Calu3 (cell line): ENCODE measurements at places on chromosomes 7 and 10. TPM values are rescaled to one million over a fixed set of nuclear protein-coding genes. Genes with fewer than 3 reads are reported as not detected.

The GLI3 gene
- not detected in 2 replicates for total RNA-seq

The TNS3 gene
- 102 and 135 TPM in 2 replicates for total RNA-seq

The OR2A12 gene
- not detected in 2 replicates for total RNA-seq

GRCh38 chr7:132488634-132489302 is 87.5 kb downstream of the PLXNA4 start:
- H3K36me3 ChIP-seq: no peaks in the 10 kb centered on the region
- no peaks in the 10 kb centered on the region for H3K4me1 ChIP-seq
- peaks cover 79% of the 10 kb centered on the region for H3K27me3 ChIP-seq
- H3K4me3 ChIP-seq: no peak overlapping the region
- no peak for DNase-seq

DNA sequence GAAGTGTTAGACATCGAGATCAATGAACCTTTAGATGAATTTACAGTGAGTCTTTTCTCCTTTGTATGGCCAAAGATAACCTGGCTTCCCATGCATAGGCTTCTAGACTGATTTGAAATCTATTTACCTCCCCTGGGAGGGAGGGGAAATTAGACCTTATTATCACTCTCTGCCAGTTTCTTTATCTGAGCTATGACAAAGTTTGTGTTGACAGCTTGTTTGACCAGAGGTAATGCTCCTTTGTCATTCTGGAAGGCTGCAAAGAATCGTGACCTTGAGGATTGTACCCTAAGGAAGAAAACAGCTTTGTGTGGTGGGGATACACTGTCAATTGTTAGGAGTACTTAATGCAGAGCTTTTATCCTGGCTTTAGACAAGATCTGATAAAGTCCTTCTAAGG is 36.4 kb downstream of the RBM33 start:
- peaks cover 15% of the 10 kb centered on the region for H3K4me1 ChIP-seq
- no peaks in the 10 kb centered on the region for H3K27me3 ChIP-seq
- H3K27ac ChIP-seq: peak overlapping the region; percentile 52
- H3K4me3 ChIP-seq: no peak overlapping the region
- H3K36me3 ChIP-seq: peaks cover 36% of the 10 kb centered on the region
